Activated CD4-positive, alpha-beta memory T cell treated with anti-CD3 and anti-CD28 coated beads for 36 hours (primary cell): ENCODE measurements at places on chromosomes 2 and 18. TPM values are rescaled to one million over a fixed set of nuclear protein-coding genes. Genes with fewer than 3 reads are reported as not detected.

IRS1 gene
- total RNA-seq, result 2.1 TPM

KCNG2 gene
- not detected for total RNA-seq

- no peak for DNase-seq
Observed at GRCh38 chr2:14621114-14621513, 11.4 kb upstream of the LRATD1 start.

C1GALT1C1L gene
- total RNA-seq, result not detected

DNA sequence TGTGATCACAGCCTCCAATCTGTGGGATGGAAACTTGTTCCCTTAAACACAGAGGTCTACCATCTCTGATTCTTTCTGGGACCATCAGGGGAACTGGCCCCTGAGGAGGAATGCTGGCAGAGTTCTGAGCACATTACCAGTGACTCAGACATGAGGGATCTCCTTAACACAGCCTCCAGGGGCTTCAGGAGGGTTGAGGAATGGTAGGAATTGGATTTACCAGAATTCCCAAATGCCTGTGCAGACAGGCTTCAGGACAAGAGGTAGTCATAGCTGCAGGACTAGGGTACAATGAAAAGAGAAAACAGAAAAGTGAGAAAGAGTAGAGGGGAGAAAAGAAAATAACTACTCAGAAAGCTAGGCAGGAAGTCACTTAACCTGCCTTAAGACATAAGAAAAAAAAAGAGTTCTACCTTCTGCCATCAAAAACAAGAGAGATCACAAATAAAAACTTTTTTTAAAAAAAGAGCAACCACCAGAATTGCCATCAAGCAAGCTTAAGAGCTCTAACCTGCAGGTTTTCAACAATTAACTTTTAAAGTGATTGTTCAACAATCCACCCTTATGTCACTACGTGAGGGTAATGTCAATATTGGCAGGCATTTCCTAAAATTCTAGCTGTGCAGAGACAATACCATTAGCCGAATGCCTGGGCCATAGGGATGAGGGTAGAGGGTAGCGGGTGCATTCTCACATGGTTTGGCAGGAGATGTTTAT, 524.4 kb downstream of the BCL11A start:
- DNase-seq, result no peak

GRCh38 chr2:169822785-169823392, 1.8 kb downstream of the METTL5 start:
- no peak for DNase-seq

PRSS56 gene
- total RNA-seq, result not detected

DNA sequence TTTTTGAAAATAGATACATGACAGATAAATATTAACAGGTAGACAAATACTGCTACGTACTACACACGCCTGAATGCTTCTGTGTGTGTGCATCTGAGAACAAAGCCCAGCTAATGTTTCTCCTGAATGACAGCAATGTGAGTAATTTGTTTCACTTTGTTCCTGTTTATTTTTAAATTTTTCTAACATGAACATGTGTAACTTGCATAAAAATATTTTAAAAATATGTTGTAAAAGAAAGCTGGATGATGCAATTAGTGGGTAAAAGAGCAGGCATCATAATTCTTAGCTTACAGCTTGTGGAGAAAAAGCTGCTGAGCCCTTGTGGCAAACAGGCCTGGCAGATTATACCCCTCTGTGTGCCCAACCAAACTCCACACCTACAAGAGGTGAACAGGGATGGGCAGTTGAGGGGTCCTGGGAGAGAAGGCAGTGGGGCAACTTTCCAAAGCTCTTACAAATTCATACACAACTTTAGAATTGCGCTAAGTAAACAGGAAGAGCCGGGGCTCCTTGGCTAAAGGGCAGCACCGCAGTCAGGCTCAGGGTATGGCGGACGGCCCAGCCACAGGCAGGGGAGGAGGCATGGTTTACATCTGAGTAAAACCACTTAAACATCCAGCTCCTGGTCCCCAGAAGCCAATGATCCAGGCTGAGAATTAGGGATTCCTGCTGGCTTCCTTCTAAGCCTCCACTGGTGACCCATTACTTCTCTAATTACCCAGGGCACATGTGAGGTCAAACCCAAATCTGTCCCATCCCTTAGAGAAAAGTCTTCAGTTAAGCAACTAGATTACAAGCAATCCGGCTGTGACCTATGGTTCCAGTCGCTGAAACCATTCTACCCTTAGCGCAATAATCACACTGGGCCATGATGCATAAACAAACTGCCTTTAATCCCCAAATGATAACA, 14.0 kb downstream of the PXDN start:
- no peak for DNase-seq

SULT1C2 gene
- total RNA-seq, result not detected

DYSF gene
- total RNA-seq, result not detected

DNA sequence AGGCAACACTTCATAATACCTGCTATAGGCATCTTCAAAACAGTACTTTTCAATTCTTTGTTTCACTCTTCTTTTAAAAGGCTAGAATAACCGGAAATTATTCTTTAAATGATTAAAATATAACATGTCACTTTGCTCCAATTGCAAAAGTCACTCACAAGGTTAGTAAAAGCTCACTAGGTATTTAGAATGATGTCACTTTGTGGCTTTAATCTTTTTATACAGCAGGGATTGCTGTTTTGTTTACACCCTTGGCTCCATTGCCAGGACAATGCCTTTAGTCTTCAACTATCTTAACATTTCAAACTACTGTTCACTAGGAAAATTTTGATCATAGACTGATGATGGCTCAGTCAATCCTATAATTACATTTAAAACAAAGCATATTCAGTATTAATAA, 157.1 kb downstream of the BAZ2B start:
- no peak for DNase-seq

DNA sequence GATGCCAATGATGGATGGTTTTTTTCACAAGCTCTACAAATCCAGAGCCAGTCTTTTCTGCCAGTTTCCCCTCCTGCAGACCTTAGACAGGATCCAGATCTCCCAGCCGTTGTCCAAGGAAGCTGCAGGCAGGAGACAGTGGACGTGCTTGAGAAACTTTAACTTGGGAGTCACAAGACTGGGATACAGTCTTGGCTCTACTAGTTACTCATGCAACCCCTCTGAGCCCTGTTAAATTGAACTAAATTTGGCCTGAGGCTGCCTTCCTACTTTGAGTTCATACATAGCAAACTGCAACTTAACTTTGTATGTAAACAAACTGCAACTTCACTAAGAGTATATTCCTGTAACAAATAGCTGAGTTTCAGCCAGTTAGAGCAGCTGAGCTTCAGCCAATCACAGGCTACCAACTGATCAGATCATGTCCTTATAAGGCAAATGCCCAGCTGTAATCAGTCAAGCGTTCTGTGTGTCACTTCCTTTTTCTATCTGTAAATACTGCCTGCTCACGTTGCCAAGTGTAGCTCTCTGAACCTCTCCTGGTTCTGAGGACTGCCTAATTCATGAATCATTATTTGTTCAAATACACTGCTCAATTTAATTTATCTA, 140.9 kb downstream of the CAPN13 start:
- DNase-seq, result no peak

- no peak for DNase-seq
Observed at GRCh38 chr18:75809151-75809925, 381.8 kb upstream of the SMIM21 start.

DNA sequence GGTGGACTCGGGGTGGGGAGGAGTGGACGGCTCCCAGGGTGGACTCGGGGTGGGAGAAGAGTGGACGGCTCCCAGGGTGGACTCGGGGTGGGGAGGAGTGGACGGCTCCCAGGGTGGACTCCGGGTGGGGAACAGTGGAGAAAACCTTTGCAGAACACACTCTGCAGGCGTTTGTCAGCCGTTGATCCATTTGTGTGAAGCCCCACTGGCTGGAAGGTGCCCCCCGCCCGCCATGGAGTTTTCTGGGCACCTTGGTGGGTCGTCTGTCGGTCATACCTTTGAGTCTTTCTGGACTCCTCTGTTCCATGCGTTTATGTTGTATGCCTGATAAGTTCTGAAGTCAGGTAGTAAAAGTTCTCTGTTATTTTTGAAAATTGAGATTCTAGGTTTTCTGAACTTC, 12.5 kb downstream of the CTDP1 start:
- DNase-seq, result no peak

GRCh38 chr18:79123948-79124347, 54.8 kb downstream of the ATP9B start:
- no peak for DNase-seq

GRCh38 chr2:2569836-2570235, 238.8 kb upstream of the MYT1L start:
- DNase-seq, result no peak

GRCh38 chr2:60364491-60364890, 189.0 kb downstream of the BCL11A start:
- no peak for DNase-seq

GRCh38 chr2:61238219-61239012, 76.4 kb downstream of the C2orf74 start:
- no peak for DNase-seq

FAM124B gene
- 0.40 TPM for total RNA-seq

TBR1 gene
- total RNA-seq, result not detected

- DNase-seq, result peak; percentile 53
Observed at GRCh38 chr2:36356298-36356989, 866 bp downstream of the CRIM1 start.

MBP gene
- 38.9 TPM for total RNA-seq

- DNase-seq, result no peak
Observed at GRCh38 chr2:98070081-98070480, 16.9 kb upstream of the VWA3B start.

GRCh38 chr2:5322396-5322795, 369.8 kb upstream of the SOX11 start:
- no peak for DNase-seq

GRCh38 chr2:204665771-204666170, 120.5 kb downstream of the PARD3B start:
- no peak for DNase-seq

GRCh38 chr2:228796386-228796785, 474.7 kb downstream of the PID1 start:
- DNase-seq, result no peak

DNA sequence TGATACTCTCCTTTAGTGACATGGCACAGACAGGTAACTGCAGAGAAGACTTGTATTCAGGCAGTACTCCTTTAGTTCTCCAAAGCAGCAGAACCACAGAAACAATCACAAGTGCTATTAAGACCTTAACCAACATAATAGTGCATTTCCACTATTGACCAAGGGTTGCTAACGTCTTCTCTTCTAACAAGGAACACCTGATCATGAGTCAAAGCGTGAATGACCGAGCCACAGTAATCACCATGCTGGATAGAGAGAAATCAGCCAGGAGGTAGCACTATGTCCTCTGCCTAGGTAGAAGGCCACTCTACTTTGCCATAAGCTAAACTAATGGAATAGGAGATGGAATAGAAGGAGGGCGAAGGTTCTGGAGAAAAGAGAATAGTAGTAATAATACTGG, 161.0 kb downstream of the ANKRD44 start:
- DNase-seq, result no peak

GRCh38 chr18:70822117-70822516, 533.3 kb downstream of the SOCS6 start:
- no peak for DNase-seq

HOXD13 gene
- not detected for total RNA-seq

- DNase-seq, result peak; percentile 49
Observed at GRCh38 chr2:45237850-45238542, 228.7 kb upstream of the SIX2 start.

REG1B gene
- total RNA-seq, result not detected

GRCh38 chr2:83217854-83218253, 1241.2 kb downstream of the SUCLG1 start:
- no peak for DNase-seq

DNA sequence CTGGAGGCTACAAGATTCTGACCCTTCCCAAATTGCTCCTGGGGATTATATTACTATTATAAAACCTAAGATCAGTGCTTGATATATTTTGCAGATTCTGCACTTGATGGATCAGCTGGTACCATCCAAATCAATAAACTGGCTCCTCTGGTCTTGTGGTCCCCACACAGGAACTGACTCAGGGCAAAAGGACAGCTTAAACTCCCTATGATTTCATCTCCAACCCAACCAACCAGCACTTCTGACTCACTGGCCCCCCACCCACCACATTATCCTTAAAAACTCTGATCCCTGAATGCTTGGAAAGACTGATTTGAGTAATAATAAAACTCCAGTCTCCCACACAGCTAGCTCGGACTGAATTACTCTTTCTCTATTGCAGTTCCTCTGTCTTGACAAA, 82.1 kb downstream of the TMEM163 start:
- no peak for DNase-seq

GRCh38 chr2:75071766-75072165, 113.3 kb downstream of the POLE4 start:
- no peak for DNase-seq

MARCHF7 gene
- total RNA-seq, result 86.7 TPM

CSRNP3 gene
- not detected for total RNA-seq

DNA sequence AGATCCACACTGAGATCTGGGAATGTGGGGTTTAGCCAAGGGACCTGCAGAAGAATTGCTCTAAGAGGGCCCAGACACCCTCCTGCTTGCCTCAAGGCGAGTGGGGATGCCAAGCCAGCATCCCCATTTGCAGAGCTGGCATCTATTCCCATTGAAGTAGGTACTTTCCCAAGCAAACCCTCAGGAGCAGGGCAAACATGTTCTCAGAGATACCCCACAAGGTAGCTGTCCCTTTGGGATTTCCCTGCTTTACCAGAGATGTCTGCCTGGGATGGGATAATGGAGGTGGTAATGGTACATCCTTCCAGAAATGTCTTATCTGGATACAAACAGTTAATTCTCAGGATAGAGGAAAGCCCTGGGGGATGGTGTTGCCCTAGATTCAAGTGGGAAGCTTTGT, 51.2 kb downstream of the GYPC start:
- no peak for DNase-seq

DNA sequence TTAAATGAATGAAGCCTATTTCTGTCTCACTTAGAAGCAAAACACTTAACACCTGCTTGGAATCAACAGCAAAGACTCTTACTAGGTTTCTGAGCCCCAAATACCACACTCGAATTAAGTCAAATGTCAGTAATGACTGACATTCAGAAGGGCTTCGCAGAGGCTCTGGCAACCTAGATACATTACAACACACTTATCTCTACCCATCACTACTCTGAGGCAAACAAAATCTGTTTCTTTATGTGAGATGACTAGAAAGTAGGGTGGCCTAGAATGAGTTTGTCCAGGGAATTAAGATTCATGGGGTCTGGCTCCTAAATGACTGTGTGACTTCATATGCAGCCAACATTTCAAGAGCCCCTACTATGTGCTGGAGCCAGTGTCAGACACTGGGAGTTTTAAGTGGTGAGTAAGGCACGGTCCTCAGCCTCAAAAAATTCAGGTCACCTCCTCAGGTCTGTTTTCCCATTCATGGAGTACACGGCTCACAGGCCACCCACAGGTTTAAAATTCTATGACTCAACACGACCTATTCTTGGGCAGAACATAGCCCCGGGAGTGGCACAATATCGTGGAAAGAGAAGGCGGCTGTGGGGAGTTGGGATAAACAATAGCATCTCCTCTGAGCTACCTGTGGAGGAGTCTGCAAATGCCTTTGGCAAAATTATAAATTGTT, 150.3 kb upstream of the ZFP36L2 start:
- no peak for DNase-seq

GRCh38 chr2:120551522-120551921, 184.1 kb upstream of the GLI2 start:
- DNase-seq, result no peak
